ENCODE measurements at places on chromosomes 16 and 17. TPM values are rescaled to one million over a fixed set of nuclear protein-coding genes. Genes with fewer than 3 reads are reported as not detected.
A peak's percentile ranks its signal among the peaks of the same experiment; 100 is the strongest.

DNA sequence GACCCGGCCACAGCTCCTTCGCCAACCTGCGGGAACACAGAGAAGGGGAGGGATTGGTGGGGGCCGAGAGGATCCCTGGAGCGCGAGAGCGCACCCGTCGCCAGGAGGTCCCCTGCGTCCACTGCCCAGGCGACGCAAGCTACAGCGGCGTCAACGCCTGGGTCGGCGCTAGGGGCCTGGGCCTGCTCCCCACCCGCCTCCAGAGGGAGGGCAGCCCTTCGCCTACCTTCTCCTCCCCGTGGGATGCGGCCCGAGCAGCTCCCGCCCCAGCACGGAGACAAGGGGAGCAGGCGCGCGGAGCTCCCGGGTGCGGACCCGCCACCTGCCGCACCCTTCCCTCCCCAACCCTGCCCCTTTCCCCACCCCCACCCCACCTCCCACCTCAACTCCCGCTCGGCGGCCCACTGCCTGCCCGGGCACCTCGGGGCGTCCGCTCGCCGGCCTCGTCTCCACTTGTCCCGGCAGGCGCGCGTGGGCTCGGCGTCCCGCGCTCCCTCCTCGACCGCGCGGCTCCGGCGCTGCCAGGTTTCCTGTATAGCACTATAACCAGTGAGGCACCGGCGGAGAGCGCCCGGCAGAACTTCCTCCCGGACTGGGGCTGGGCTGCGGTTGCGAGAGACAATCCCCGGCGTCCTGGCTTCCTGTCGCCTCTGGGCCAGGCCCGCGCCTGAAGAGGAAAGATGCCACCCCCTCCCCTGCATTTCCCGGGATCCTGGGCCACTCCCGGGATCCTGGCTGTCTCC, 119.1 kb upstream of the SMURF2 start:
- no peak overlapping the region for H3K27ac ChIP-seq
- H3K4me1 ChIP-seq = peaks cover 15% of the 10 kb centered on the region
- peak; percentile 34 for DNase-seq

GRCh38 chr16:74892574-74893461, 92.1 kb downstream of the WDR59 start:
- H3K4me1 ChIP-seq = no peaks in the 10 kb centered on the region
- H3K27ac ChIP-seq = no peak overlapping the region
- no peaks in the 10 kb centered on the region for H3K27me3 ChIP-seq
- H3K4me3 ChIP-seq = no peak overlapping the region

The WFDC1 gene
- total RNA-seq = 34.0 TPM

The SLC5A11 gene
- under 0.01 TPM for total RNA-seq

DNA sequence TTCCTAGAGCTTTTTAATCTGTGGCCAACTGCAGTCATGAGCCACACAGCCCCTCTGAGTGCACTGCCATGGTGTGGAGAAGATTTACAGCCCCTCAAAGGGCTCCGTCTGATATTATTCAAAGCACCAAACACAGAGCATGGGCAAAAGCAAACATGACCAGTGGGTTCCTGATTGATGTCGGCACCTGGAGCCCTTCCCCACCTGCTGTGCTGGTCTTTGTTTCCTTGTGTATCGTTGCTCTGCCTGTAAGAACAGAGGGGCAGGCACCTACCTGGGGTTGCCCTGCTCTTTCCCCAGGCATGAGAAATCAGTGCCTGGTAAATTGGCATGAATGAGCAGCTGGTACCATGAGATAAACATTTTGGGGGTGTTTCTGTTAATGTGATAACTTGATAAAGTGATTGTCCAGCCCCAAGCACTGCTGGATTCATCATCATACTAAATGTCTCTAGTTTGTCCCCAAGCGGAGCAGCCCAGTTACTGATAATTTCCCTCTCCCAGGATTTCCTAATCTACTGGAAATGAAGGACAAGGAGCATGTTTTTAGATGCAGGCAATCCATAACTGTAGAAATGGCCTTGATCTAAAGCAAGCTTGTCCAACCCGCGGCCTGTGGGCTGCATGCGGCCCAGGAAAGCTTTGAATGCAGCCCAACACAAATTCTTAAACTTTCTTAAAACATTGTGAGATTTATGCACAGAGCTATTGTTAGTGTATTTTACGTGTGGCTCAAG, 5.0 kb upstream of the SPIRE2 start:
- no peak overlapping the region for H3K27ac ChIP-seq
- no peak for DNase-seq
- no peaks in the 10 kb centered on the region for H3K36me3 ChIP-seq
- H3K4me3 ChIP-seq = no peak overlapping the region
- peaks cover 3% of the 10 kb centered on the region for H3K4me1 ChIP-seq

DNA sequence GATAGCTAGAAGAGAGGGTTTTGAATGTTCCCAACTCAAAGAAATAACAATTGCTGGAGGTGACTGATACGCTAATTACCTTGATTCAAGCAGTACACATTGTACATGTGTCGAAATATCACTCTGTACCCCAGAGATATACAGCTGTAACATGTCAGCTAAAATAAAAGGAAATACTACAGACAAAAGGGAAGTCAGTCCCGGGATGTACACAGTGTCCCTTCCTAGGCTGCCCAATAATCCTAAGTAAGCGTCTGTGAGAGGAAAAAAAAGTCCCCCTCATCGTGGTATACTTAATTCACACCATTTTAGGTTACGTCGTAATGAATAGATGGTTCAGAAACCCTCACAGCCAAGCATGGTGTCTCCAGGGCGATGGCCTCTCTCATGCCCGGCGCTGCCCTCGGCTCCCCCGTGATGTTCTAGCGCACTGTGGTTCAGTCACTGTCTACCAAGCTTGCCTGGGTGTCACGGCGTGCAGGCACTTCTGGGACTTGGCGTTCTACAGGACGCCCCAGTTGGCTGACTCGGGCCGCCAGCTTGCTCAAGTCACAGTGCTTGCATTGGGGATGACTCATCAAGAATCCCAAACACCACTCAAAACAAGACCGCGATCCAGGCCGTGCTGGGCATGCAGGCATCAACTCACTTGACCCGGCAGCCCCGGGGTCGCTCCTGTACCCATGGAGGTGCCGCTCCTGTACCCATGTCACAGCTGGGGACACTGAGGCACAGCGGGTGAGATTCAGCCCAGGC, 27.6 kb downstream of the CCDC40 start:
- peak; percentile 80 for DNase-seq
- H3K4me3 ChIP-seq = no peak overlapping the region
- H3K36me3 ChIP-seq = no peaks in the 10 kb centered on the region
- peaks cover 9% of the 10 kb centered on the region for H3K4me1 ChIP-seq

The MYOCD gene
- 0.17 TPM for total RNA-seq
